ENCODE measurements at places on chromosomes 3 and 15.

- DNase-seq: peak; percentile 79
Observed at GRCh38 chr15:83626171-83626802, 27.6 kb upstream of the ADAMTSL3 start.

DNA sequence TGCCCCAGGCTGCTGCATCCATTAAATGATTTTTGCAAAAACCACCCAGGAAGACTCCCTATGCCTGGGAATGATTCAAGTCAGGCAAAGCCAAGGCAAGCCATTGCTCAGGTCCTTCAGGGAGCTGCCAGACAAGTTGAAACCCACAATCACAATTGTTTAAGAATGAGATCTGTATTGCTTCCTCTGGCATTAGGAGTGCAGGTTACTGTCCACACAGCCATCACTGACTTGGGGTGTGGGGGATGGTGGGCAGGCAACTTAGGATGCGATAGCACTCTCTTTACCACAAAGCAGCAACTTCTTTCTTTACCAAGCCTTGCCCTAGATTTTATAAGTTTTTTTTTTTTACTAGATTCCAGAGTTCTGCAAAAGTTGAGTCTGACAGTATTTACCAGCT is 15.0 kb upstream of the IL20RB start:
- no peak for DNase-seq

DNA sequence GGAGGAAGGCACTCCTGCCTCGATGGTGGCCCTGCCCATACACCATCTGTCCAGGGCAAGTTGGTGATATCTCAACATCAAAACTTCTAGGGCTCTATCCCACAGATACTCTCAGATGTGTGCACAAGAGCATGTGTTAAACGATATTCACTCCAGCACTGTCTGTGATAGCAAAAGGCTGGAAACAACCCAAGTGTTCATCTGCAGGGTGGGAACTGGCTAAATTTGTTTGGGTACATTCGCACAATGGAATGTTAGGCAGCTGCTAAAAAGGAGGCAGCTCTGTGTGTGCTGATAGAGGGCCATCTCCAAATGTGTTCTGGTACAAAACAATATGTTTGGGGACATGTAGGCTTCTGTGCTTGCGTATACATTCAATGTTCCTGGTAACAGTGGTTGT is 19.8 kb downstream of the IGDCC4 start:
- DNase-seq: no peak

DNA sequence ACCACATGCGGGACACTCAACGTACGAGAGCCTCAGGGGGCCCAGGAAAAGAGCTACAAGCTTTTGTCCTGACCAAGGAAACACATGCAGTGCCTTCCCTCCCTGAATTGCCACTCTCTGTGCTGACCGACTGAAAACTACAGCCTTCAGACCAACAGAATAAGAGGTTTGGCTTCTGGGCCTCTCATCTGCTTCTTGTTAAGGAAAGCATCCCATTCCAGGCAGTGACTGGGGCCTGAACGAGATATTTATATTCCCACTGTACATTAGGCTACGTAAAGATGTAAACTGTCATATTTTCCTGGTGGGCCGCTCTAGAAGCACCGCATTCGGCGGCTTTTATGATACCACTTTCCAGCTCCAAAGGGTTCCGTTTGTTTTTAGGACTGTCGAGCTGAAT is 208.9 kb upstream of the TPM1 start:
- no peak for DNase-seq

- peak; percentile 23 for DNase-seq
Observed at GRCh38 chr15:80931191-80931590, 58.4 kb downstream of the MESD start.

DNA sequence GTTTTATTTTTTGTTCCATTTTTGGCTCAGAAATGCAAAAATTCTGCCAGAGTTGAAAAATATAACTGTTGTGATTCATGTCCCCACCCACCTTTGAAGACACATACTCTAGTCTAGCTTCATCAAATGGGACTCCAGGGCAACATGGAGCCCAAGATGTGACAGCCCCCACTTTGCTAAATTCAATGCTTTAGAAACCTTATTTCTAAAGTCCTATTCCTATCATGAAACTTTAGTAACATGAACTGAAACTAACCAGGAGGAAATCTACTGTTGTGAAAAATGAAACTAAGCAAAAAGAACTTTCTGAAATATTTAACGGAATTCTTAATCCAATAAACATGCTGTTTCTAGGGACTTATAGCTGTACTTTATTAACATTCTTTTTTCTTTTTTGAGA is 20.3 kb downstream of the UBP1 start:
- DNase-seq: no peak

- DNase-seq: no peak
Observed at GRCh38 chr3:197466586-197467399, 89.0 kb downstream of the BDH1 start.

- no peak for DNase-seq
Observed at GRCh38 chr3:100746092-100746491, 36.8 kb downstream of the TFG start.

GRCh38 chr3:50586763-50587070 is 17.4 kb downstream of the HEMK1 start:
- no peak for DNase-seq

DNA sequence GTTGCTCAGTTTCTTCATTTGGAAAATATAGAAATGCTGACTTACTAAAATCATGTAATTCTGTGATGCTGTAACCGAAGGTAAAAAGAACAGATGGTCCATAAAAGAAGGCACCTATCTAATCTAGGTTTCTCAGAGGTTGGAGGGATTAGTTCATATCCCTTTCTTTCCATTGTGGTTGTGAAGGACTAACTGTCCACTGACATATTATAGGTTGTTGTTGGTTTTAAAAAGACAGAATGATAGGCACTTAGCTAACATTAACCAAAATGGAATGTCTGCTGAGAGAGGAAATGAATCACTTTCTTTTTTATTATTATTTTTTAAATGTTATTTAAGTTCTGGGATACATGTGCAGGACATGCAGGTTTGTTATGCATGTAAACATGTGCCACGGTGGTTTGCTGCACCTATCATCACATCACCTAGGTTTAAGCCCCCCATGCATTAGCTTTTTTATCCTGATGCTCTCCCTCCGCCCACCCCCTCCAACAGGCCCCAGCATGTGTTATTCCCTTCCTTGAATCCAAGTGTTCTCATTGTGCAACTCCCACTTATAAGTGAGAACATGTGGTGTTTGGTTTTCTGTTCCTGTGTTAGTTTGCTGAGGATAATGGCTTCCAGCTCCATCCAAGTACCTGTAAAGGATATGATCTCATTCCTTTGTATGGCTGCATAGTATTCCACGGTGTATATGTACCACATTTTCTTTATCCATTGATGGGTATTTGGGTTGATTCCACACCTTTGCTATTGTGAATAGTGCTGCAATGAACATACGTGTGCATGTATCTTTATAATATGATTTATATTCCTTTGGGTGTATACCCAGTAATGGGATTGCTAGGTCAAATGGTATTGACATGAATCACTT is 45.8 kb downstream of the ALDH1A2 start:
- DNase-seq: no peak

Data from RCC 7860 (cell line).